ENCODE measurements at places on chromosomes 12 and 14.

DNA sequence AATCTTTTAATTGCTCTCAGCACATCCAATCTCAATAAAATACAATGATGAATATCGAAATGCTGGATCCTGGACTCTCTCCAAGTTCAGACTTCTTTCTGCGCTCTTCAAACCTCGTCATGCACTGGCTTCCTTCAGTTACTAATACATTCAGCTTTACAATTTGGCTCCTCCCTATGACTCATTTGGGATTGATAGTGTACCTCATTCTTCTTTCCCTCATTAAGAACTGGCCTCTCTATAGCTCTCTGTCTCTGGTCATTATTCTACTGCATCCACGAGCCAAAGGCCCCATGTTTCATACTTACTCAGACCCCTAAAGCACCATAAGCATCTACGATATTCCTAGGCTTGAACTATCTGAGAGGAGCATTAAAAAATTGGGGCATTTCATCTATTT is 4.9 kb downstream of the TSPAN8 start:
- no peak for DNase-seq

DNA sequence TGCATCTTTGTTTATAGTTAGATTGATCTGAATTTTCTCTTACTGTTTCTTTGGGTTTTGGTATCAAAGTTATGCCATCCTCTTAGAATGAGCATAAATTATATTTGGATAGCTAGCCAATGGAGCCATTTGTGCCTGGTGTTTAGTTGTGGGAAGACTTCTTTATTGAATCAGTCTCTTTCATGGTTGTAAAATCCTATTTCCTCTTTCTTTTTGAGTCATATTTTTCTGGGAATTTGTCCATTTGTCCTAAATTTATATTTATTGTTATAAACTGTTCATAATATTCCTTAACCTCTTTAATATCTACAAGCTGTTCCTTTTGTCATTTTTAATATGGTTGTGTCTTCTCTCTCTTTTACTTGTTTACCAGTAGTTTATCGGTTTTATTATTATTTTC is 462.5 kb downstream of the AEBP2 start:
- DNase-seq, result no peak

DNA sequence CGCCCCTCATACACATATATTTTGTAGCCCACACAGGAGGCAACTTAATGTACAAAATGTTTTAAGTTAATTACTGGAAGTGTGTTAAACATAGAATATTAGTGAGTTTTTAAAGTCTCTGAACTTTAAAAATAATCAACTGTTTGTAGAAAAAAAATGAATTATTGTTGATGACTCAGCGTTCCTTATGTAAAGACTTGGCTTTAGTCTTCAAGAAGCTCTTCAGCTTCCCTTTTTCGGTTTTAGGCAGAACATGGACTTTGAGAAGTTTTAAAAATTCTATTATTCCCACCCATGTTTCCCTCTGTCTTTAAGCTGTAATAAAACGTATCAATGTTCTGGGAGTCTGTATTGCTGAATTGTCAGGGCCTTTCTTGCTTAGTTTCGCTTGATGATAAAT is 269.5 kb downstream of the FBXL14 start:
- DNase-seq, result no peak

DNA sequence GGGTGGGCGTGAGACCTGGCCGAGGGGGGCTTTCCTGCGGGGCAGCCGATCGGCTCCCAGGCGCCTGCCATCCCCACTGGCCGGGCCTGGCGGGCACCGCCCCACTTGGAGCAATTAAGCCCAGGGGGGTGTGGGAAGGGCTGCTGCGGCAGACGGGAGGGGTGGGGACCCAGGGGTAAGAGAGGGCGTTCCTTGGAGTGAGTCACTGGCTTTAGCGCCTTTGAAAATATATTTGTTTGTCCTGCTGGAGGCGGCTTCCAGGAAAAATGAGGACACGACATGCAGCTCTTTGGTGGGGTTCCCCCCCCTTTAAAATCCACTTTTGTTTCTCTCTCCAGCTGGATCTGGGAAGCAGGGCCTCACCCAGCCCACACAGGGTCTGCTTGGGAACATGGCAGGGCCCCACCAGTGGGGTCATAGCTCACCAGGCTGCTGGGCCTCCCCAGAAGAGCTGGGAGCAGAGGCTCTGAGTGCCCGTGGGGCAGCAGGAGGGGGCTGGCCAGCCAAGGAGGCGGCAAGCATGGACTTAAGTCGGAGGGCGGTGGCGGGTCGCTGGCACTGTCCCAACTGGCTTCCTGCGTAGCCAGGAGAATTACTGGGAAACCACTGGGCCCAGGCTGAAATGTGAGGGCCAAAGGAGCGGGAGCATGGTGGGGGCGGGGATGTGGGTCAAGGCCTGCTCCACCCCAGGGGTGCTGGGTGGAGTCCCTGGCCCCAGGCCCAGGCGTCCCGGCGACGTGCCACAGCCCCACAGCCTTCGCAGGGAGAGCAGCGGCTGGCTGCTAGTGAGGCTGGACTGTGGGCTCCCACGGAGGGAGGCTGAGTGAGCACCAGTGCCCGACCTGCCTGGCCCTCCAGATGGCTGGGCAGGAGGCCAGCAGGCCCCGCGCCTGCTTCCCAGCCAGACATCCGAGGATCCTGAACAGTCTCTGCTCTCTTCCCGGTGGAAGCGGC is 128.0 kb downstream of the RFLNA start:
- no peak for DNase-seq

- no peak for DNase-seq
These were observed 1.8 kb upstream of the LRFN5 start for GRCh38 chr14:41604721-41605531.

DNA sequence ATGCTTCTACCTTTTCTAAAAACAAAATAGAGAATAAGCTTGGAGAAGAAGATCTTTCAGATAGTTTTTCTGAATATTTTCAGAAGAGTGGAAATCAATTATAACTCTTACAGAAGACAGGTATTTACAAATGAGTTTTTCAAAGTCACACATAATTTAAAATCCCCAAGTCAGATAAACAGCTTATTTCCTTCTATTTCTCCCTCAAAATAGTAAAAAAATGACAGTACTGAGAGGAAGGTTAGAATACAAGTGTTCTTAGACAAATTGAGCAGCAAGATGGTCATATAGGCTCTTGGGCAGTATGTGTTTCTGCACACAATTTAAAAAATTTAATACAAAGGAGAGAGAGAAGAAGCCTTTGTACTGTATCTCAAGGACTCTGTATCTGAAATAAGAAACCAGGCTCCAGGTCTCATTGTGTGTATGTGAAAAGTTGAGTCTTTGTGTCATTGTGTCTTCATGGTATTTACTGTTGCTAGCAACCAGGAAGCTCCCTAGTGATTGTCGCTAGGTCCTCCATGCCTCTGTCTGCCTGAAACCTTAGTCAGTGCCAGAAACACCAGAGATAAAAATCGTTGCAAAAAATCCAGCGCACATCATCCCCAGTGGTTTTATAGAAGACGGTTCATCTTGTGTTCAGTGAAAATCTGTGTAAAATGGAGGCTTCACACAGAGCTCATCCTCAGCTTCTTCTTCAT is 12.9 kb upstream of the TUBA1A start:
- no peak for DNase-seq

DNA sequence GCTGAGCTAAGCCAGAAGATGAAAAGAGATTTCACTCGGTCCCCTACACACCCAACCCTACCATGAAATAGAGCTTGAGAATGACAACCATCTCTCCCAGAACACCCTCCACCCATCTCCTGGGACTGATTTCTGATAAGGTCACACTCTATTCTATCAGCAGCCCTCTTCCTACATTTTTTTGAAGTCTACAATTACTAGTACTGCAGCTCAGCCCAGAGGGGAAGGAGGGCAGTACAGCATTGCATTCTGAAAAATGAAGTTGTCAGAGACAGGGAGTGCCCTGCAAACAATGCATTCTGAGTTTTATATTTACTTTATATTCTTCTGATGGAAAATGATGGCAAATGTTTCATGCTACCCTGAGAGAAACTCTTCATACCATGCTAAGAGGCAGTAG is 318.5 kb downstream of the BCAT1 start:
- DNase-seq, result no peak

DNA sequence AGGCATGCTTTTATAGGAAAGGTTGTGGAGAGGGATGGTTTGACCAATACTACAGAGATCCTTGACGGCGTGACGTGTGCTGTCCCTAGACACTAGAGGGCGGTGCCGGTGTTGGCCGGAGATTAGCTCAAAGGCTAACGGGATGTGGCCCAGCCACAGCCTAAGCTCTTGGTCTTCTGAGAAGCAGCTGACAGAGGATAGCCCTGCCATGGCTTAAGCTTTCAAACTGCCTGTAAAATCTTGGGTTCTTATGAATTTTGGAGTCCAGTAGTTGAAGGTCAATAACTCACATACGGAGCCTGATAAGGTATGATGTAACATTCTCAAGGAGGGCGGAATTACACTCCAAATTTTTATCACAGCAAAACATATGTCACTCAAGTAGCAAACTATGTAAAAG is 515.7 kb upstream of the ATXN7L3B start:
- peak; percentile 4 for DNase-seq

DNA sequence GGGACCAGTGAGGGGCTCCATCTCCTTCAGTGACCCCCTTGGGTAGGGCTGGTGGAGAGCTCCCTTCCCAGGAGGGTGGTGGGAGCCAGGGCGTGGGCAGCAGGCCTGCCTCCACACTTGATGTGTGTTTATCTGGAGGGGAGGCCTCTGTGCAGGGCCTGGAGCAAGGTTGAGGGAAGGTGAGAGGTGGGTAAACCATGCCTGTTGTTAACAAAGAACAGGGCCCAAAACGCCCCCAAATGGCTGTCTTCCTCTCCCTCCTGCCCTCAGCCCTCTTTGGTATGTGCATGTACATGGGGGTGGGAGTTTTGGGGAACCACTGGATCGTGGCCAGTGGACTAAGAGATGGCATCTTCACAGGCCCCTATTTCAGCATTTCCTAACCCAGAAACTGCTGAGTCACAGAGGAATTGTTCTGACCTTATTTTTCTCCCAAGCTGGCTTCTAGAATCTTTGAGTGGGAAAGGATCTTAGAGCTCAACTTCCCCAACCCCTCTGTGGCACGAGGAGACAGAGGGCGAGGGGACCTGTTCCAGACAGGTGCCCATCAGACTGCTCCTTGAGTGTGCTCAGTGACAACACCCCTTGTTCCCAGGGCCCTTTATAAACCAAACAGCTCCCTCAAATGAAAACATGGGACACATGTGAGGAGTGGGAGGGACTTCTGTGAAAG is 3.6 kb downstream of the SLC48A1 start:
- DNase-seq, result no peak

DNA sequence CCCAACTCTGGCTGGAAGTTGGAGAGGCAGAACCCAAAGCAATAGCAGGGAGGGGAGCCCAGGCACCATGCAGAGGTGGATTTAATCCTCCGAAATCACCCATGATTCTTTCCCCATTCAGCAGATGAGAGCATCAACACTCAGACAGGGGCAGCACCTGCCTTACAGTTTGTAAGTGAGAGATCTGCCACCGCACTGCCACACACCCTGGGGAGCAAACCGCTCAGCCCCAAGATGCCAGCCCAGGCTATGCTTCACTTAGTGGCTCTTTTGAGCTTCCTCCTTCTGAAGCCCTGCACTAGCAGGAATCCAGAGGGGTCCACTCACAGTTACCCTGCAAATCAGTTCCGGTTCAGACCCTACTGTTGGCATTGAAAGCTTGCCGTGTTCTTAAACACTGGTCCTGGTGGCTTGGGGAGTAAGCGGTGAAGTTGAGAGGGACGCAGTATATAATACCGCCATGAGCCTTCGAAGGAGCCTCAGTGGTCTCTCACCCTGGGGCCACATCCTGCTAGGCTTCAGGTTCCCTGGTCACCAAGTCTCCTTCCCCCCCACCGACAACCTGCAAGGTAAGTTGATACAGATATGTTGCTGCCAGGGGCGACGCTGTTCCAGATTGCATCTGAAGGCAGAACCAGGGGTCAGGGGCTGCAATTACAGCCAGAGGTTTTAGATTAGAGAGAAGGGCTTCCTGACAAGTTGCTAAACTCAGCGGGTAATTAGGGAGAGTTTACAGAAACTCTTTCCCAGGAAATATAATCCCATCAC is 72.0 kb upstream of the CCND2 start:
- DNase-seq, result no peak

- DNase-seq, result no peak
These were observed 21.7 kb downstream of the ERH start for GRCh38 chr14:69376439-69376838.

DNA sequence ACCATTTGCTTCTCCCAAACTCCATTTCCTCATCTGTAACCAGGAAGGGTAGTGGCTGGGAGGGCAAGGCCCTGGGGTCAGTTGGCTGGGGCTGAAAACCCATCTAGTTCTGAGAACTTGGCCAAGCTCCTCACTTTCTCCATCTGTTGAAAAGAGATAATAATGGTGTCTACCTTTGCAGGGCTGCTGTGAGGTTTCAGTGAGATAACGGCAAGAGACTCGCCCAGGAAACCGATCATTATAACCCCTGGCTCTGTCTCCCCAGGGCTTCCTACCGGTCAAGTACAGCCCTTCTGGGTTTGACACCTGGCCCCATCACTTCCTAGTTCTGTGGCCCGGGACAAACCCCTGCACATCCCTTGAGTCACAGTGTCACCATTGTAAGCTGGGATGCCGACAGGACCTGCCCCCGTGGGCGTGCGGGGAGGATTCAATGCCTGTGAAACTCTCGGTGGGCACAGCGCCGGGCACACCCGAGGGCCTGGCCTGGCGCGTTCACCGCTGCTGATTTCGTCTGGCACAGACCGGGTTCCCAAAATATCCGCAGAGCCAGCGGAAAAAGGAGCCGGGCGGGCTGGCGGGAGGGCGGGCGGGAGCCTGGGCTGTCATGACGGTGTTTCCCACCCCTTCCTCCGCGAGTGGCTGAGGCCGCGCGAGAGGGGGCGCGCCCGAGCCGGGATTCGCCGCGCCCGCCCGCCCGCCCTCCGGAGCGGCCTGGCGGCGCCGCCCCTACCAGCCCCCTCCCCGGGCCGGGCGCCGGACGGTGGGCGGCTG is 4.4 kb downstream of the KMT5A start:
- DNase-seq, result peak; percentile 76

- DNase-seq, result no peak
These were observed 59.2 kb downstream of the WASHC4 start for GRCh38 chr12:105166736-105167135.

GRCh38 chr12:118361092-118361404 is 11.7 kb downstream of the TAOK3 start:
- no peak for DNase-seq

DNA sequence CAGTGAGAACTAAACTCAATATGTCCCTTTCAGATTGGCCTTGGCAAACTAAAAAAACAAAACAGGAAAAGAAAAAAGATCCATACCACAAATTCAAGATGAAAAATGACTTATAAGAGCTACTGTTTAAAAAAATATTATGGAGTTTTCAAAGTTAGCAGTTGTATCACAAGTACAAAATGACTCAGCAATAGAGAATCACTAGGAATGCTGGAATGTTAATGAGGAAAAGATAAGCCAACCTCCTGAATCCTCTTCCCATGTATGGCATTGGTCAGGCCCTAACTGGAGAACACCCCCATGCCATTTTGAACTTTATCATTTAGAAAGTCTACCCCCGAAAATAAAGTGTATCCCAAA is 62.2 kb downstream of the PPP1R36 start:
- no peak for DNase-seq

- no peak for DNase-seq
These were observed 27.6 kb downstream of the RDH12 start for GRCh38 chr14:67729072-67729885.

GRCh38 chr14:103499709-103500108 is 22.9 kb downstream of the CKB start:
- DNase-seq, result no peak

All from stimulated activated CD4-positive, alpha-beta T cell treated with anti-CD3 and anti-CD28 coated beads, Interleukin-4, amount 100 ng/mL, for 4 hours (primary cell).